PC-3 (cell line): ENCODE measurements at places on chromosomes 7 and 10. TPM values are rescaled to one million over a fixed set of nuclear protein-coding genes. Genes with fewer than 3 reads are reported as not detected.

DNA sequence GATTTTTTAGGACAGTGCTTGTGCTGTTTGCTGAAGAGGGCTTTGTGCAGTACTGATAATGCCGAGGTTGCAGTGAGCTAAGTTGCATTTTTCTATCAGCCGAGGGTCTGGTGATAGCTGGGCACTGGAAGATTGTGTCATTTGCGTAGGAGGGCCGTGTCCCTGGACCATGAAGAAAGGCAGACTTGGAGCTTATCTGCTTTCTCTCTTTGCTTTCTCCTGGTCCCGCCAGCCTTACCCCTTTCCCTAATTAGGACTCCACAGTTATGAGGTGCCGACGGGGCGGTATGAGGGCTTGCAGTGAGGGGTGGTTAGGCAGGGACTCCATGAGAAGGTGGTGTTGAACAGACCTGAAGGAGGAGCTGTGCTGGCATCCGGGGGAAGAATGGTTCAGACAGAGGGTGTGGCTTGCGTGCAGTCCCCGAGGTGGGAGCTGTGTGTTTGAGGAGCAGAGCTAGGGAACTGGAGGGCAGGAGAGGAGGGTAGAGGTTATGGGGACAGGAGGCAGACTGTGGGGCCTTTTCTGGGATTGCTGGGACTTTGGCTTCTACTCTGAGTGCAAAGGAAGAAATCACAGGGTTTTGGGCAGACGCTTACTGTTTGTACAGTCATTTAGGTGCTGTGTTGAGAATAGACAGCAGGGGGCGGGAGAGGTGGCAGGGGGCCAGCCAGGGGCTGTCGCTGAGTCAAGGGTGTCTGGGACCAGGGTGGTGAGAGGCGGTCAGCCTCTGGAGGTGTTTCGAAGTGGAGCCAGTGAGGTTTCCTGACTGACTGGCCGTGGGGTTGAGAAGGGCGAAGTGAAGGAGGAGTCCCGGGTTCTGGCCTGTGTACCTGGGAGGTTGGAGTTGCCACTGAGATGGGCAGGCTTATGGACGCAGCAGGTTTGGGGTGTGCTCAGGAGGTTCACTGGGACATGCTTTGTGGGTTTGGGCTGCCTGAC is 43.4 kb downstream of the PRF1 start:
- DNase-seq = peak; percentile 91

DNA sequence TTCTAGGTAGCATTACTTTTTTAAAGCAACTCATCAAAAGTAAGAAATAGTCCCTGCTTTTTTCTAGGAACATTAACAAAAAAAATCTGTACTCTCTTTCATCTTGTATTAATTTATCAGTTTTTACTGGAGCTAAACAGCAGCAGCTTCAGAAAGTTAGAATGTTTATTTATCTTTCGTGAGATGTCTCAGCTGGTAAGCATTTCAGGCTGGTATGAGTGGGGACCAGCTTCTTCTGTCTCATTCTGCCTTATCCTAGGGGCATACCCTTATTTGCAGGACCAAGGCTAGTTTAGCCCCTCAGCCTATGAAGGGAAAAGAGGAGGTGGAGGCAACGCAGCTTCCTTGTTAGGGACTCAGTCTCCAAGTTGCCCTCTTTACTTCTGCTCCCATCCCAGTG is 35.1 kb downstream of the LANCL2 start:
- no peak for DNase-seq

The KAZALD1 gene
- 24.9 and 25.1 TPM in 2 replicates for total RNA-seq

- no peak for DNase-seq
Measured at GRCh38 chr10:3180355-3181025, 7.9 kb upstream of the PITRM1 start.

DNA sequence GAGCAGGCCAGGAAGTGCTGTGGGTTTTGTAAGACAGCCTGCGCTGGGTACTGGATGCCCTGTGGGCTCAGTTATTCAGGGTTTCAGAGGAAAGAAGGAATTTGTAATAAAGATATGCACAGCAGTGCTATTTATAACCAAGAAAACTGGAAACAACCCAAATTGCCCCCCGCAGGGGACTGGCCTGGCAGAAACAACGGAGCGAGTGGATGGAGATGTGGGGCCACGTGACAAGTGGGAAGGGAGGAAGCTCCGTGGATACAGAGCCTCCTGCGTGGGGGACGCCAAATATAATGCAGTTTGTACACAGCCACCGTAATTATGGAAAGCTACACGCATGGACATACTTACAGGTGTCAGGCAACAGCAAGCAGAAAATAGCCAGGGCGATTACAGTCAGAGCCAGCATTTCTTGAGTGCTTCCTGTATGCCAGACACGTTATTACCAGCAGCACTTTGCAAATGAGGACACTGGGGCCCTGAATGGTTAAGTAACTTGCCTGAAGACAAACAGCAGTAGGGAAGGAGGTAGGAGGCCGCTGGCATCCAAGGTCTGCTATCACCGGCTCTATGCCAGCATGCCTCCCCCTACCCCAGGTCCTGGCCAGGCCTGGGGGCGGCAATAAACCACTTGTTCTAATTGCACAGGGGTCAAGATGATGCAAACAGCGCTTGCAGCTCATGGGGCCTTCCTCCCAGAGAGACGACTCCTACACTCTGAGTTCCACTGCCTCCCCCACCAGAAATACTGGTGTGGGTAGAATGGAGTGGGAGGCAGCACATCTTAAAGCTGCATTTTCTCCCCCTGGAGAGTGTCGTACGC is 8.7 kb upstream of the CAMK2B start:
- no peak for DNase-seq

The CTAGE8 gene
- total RNA-seq = 0.69 and 1.2 TPM in 2 replicates

The EPHB6 gene
- 30.5 and 48.2 TPM in 2 replicates for total RNA-seq

DNA sequence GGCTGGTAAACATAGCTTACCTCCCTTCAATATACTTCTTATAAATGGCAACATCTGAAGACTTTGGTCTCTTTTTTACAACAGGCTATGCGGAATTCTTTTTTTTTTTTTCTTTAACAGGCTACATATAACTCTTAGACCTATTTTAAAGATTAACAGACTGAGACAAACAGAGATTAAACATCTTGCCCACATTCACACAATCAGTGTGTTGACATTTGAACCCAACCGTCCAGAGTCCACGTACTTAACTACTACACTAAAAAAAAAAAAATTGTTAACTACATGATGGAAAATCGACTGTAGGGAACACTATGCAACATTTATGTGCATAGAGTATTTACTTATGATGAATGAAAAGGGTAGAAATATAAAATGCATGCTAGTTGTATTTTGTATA is 298.5 kb downstream of the ELMO1 start:
- no peak for DNase-seq
